Stimulated activated CD8-positive, alpha-beta memory T cell treated with anti-CD3 and anti-CD28 coated beads, Interleukin-7, amount 100 ng/mL, for 1 hour (primary cell): ENCODE measurements at places on chromosomes 5 and 9.

DNA sequence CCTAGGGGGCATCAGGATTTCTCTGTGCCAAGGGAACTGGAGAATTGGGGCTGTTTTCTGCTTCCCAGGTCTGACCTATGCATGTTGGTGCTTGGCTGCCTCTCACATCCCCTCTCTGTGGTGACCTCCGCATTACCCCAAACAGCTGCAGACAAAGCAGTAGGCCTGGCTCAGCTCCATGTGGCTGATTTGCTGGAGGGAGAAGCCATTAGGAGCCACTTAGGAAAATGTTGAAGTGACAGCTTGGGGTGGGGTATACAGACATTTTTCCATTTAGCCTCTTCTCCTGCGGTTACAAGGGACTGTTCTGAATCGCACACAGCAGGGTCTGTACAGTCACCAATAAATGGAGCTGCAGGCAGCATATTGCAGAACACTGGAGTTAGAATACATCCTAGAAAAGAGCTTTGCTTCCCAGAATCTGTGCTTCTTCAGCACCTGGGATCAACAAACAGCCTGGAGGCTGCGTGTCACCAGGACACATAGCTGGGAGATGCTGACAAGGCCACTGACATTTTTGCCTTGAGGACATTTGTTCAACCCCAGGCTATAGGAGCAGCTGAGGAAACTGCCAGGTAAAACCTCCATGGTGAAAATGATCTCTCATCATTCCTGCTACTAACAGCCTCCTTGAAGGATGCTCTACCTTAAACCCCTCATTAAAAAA, 335.3 kb downstream of the DIRAS2 start:
- no peak for DNase-seq

GRCh38 chr5:135194126-135194488, 160.1 kb upstream of the PITX1 start:
- no peak for DNase-seq

GRCh38 chr5:115243412-115243811, 19.3 kb downstream of the PGGT1B start:
- DNase-seq: no peak

DNA sequence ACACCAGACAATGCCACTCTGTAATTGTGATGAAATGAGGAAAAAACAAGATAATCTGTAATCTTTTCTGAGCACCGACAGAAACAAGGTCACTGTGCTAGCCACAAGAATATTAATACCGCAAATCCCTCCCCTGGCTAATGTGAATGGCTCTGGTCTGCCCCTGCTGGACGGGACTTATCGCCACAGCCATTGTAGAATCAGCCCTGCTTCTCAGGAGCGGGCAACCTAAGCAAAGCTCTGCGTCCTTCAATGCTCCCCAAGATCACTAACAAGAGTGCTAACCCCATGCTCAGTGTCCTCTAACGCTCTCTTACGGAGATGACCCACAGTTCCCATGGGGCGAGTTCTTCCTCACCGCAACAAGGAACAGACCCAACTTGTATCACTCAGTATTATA, 42.7 kb downstream of the OR2V1 start:
- DNase-seq: no peak

GRCh38 chr5:165630261-165630778, 2124.9 kb downstream of the MAT2B start:
- no peak for DNase-seq
